ENCODE measurements at places on chromosomes 11 and 22.

GRCh38 chr11:104819107-104819506 lies 79.2 kb downstream of the CASP12 start:
- DNase-seq: no peak

DNA sequence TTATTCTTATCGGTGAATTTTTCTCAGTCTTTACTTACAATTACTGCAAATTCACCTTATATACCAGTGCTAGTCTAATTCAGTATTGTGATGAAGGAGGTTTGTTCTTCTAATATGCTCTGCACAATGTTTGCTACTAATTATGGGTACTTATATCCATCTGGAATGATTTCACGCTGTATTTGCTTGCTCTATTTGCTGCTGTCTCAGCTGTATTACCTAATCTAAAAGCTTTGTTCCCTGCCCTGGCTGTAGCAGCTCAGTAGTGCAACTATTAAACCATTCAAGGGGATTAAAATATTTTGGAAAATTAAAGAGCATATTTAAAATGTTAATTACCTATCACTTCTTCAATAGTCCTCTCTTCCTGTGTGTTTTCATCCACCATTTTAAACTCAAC lies 375.3 kb downstream of the LUZP2 start:
- no peak for DNase-seq

GRCh38 chr11:102830001-102830727 lies 13.2 kb downstream of the MMP3 start:
- no peak for DNase-seq

- DNase-seq: no peak
Measured at GRCh38 chr11:10597877-10598351, 29.4 kb upstream of the LYVE1 start.

DNA sequence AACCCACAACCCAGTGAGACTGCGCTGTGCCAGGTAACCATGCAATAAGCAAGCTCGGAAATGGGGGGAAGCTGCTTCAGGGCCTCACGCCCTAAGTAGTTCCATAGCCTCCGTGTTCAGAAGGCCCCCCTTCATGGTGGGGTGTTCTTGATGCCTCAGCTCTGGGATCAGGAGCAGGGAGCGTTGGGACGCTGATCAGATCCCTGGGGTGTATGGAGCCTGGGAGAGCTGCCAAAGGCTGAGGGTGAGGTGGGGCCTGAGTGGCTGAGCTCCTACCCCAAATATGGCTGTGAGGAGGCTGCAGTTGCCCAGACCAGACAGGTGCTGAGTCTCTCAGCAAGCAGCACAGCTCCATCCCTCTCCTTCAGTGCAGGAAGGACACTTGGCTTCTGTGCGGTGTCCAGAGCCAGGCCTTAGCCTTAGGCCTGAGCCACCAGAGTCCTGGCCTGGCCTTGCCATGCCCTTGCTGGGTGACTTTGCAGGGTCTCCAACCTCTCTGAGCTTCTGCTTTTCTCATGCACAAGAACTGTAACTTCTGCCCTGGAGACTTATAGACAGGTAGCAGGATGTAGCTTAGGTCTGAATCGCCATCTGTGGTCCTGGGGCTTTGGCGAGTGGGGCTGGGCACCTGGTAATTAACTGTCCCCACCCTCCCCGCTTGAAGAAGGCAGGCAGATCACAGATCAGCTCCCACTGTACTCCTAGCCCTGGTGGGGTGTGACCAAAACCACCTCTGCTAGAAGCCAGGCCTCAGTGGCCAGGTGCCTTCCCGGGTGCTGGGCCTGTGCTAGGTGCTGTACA lies 5.3 kb downstream of the MMP11 start:
- no peak for DNase-seq

GRCh38 chr22:19082793-19083192 lies 39.4 kb downstream of the DGCR2 start:
- no peak for DNase-seq

GRCh38 chr11:35330931-35331330 lies 88.4 kb downstream of the SLC1A2 start:
- no peak for DNase-seq

GRCh38 chr11:120658071-120658423 lies 146.5 kb downstream of the GRIK4 start:
- no peak for DNase-seq

GRCh38 chr22:23023294-23023693 lies 47.0 kb upstream of the GNAZ start:
- DNase-seq: no peak

DNA sequence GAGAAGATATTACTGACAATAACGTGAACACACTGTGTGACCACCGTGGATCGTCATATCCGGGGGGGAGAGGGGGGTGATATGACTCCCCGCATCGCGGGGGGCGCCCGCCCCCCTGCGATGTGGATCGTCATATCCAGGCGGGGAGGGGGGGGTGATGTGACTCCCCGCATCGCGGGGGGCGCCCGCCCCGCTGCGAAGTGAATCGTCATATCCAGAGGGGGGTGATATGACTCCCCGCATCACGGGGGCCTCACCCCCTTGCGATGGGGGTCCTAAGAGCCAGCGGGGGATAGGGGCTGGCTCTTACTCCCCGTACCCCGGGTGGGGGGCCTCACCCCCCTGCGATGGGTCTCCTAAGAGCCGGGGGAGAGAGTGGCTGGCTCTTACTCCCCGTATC lies 19.9 kb downstream of the UNC93B1 start:
- DNase-seq: no peak

DNA sequence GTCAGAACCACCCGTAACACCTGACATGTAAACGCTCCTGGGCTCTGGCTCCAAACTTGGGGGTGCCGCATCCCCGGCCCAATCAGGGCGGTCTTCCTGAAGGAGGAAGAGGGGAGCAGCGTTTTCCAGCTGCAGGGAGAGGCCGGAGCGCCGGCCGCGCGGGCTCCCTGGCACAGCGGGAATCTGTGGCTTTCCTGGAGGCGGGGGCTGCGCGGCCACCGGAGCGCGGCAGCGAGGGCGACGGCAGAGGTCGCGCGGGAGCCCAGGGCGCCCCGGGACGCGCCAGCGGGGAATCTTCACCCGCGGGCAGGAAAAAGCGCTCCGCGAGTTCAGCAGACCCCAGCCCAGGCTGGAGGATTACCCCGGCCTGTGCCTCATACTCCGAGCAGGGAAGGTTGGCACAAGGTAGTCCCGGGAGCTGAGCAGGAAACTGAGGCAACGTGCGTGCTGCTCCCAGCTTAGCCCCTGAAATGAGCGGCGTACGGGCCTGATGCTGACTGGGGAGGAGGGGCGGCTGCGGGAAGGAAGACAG lies 600 bp upstream of the ESAM start:
- DNase-seq: no peak

DNA sequence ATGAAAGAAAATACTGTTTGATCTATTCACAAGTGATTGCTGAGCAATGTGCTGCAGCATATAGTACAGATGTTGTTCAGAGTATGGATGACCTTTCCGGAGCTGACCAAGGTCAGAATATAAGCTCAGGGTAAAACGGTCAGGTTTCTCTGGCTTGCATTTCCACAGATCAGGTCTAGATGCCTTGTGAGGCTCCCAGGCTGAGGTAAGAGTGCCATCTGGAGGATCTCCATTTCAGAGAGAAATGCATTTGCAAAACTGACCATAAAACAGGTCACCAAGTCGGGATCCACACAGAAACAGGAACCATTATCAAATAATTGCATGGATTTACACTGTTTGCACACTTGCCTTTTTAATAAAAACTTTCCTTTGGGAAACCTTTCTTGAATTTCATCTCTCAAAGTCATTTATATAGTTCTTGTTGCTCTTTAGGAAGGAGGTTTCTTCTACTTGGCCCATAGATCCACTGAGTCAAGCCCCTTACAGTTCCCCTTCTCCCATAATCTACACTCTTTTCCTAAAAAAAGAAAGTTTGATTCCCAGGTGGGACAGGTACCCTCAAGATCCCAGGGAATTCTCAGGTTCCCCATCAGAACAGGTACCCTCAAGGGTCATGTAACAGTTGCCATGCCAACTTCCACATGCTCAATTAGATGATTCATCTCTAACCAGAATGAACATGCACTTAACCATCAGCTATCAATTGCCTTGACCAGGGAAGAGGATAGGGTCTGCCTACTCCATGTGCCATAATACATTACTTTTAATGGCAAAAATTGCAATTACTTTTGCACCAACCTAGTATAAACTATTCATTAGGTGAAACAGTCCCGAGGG lies 25.0 kb upstream of the TMPRSS5 start:
- DNase-seq: no peak

DNA sequence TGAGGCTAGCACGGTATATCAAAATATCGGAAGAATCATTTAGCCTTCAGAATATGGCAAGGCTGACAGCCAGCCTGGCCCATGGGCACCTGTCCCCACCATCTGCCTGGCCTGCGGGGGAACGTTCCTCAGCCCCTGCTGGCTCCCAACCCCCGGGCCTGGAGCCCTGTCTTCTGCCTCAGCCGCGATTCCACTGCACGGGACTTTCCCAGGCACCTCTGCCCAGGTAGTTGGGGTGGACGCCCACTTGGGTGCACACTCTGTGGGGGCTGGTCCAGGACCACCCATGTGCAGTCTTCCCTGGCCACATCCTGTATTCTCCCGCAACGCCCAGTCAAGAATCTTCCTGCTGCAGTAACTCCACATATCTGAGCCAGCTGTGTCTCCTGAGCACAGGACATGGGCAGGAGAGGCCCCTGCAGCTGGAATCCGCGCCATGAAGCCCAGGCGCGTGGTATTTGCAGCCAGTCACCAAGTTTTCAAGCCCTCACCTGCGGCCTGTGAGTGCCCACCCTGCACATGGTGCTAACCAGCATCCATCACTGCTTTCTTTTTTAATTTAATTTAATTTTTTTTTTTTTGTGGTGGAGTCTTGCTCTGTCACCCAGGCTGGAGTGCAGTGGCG lies 77.9 kb downstream of the KCNQ1 start:
- DNase-seq: no peak

- no peak for DNase-seq
Measured at GRCh38 chr11:109426442-109427240, 4.7 kb downstream of the C11orf87 start.

- DNase-seq: no peak
Measured at GRCh38 chr22:40714499-40715337, 35.4 kb downstream of the MCHR1 start.

DNA sequence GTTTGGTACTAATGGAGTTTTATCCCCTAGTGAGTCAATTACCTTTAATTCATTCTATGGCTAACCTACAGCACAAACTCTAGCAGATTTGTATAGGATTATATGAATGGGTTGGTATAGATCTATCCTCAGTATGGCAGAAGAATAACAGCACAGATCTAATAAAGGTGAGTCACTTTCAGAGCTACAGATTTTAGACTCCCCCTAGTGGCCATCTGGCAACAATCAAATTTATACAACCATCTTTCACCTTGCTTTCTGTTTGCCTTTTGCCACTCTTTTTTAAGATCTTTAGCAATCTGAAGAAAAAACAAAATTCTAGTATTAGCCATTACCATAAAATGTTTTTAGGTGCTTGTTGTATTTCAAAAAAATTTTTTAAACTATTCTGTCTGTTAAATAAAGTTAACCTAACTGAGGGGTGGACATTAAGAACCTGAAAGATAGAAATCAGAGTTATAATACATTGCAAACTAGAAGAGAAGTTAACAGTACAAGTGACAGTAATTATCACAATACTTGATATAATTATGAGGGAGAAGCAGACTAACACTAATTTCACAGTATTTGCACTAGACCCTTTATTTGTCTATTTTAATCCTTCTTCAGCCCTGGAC lies 25.8 kb downstream of the DDIAS start:
- DNase-seq: no peak

GRCh38 chr11:19551457-19551856 lies 161.2 kb upstream of the NAV2 start:
- DNase-seq: no peak

DNA sequence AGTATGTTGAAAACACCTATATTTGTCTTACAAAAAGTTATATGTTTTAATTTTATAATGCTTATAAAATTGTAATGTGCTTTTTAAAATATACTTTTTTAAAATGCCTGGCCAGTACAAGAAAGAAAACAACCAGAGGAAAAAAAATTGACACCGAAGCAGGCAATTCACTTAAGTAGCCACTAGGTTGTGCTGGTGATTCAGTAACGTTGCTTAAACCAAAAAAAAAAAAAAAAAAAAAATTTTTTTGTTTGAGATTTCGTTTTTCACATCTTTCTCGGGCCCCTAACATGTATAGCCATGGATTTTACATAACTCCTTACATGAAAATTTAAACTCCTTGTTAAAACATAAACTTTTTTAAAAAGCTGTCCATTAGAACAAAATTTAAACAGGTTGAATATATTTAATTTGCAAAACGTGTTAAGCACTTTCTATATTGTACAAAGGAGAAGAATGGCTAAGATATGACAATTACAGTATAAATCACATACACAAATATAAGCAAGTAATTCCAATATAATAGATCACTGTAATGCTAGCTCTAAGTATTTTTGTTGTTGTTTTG lies 9.2 kb downstream of the OR8B4 start:
- no peak for DNase-seq

DNA sequence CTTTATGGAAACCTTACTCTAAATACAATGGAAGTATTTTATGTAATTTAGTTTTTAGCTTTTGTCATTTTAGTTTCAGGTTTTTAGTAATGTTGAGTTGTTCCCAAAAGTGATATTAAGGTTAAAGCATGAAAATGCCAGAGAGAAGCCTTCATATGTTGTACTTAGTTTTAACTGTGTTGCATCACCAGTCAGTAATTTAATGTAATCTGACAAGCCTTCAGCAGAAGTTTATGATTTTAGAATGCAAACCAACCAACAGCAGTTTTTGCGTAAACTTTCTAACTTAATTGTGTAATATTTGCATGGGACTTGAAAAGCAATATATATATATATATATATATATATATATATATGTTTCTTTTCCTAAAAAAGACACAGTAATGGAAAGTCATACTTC lies 110.6 kb downstream of the MSANTD4 start:
- DNase-seq: no peak

DNA sequence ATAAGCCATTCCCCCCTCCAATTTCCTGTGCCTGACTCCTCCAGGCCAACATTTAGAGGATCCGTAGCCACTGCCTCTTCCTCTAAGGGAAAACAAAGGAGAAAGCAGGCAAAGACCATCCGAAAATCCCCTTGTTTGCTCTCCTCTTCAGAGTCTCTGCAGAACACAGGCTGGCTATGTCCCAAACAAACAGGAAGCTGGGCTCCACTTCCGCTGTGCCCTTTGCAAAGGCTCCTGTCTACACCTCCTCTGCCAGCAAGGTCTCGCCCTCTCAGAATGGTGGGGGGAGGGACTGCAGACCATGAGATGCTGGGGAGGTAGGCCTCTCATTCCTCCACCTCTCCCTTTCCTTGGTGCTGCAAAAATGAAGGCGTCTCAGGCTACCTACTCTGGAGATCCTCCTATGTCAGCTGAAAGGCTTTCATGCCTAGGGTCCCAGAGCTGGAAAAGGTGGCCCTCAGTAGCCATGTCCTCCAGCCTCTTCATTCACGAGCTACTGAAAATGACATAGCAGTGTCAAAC lies 596.2 kb downstream of the BUD13 start:
- no peak for DNase-seq

DNA sequence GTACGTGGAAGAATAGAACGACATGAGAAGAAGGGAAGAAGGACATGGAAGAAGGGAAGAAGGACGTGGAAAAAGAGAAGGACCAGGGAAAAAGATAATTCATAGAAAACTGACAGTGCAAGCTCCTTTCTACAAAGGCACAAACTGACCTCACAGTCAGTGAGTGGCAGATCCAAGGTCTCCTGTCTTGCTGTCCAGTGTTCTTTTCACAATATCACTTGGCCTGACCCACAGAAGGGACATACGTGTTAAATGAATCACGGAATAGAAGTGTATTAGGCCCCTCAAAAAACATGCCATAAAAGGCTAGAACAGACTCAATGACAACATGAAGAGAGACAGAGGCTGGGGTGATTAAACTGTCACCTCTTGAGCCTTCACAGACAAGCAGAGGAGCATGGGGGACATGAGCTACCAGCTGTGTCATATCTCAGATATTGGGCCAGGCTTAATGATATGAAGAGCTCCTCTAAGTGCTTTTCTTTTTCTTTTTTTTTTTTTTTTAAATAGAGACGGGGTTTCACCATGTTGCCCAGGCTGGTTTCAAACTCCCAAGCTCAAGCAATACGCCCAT lies 4.6 kb downstream of the ASCC2 start:
- no peak for DNase-seq

All from stimulated activated CD8-positive, alpha-beta memory T cell treated with anti-CD3 and anti-CD28 coated beads, Interleukin-7, amount 100 ng/mL, for 1 hour (primary cell).